Stimulated activated CD4-positive, alpha-beta T cell treated with anti-CD3 and anti-CD28 coated beads, Interleukin-12 subunit alpha, Interleukin-12 subunit beta, amount 100 ng/mL, for 48 hours (primary cell): ENCODE measurements at places on chromosomes 5 and 9.

- DNase-seq: no peak
Observed at GRCh38 chr9:75410405-75410804, 322.1 kb downstream of the OSTF1 start.

DNA sequence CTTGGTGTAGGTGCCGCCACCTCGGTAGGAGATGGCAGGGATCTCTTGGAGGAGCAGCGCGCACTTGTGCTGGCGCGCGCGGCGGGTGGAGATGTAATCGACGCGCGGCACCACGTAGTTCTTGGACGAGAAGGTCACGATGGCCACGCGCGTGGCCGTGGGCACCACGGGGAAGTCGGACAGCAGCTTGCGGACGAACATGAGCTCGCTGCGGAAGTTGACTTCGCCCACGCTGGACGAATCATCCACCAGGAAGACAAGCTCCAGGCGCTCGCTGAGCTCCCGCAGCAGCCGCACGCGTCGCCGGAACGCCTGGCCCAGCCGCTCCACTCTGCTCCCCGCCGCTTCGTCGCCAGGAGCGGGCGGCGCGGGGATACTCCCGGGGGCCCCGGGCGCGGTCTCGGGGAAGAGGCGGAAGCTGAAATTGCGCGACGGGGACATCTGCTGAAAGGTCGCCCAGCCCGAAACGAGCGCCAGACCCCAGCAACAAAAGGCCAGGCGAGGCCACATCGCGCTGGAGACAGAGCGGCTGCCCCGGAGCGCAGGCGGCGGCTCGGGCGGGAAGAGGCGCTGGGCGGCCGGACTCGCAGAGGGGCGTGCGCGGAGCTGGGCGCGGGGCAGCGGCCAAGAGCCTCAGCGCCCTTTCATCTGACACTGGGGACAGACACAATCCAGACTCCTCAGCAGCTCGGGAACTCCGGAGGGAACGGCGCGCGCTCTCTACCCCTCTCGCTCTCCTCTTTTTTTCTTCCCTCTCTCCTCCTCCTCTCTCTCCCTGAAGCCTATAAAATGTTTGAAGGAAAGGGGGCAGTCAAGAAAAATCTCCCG, at the start of gene SVEP1:
Gene SVEP1, minus strand, starts transcription at position 708 of the 828 bp plus-strand sequence. Its CDS starts 198 bp downstream, at position 510.
- no peak for DNase-seq

GRCh38 chr9:117678871-117679270, 25.3 kb upstream of the TLR4 start:
- no peak for DNase-seq

- DNase-seq: no peak
Observed at GRCh38 chr9:129916707-129917106, 81.4 kb downstream of the USP20 start.

DNA sequence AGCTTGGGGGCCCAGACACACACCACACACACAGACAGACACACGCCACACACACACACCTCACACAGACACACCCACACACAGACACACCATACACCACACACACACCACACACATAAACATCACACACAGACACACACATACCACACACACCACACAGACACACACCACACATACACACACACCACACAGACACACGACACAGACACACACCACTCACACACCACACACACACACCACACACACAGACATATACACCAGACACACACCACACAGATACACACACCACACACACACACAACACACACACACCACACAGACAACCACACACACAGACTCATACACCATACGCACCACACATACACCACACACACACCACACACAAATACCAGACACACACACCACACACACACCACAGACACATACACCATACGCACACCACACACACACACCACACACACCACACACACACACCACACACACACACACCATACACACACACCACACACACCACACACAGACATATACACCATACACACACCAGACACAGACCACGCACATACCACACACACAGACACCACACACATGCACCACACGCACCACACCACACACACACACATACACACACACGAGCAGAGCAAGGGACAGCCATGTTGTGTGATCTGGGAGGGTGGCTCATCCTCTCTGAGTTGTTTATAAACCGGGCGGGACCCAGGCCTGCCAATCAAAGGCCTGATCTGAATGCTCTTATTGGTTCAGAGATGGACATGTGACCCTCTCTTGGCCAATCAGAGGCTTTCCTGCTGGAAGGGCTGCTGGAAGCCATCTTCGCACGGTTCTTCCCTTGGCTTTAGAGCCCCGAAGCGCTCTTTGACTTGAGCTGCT, 148.3 kb downstream of the GAPVD1 start:
- peak; percentile 48 for DNase-seq

GRCh38 chr5:180808461-180809000, 5.9 kb upstream of the MGAT1 start:
- DNase-seq: no peak

DNA sequence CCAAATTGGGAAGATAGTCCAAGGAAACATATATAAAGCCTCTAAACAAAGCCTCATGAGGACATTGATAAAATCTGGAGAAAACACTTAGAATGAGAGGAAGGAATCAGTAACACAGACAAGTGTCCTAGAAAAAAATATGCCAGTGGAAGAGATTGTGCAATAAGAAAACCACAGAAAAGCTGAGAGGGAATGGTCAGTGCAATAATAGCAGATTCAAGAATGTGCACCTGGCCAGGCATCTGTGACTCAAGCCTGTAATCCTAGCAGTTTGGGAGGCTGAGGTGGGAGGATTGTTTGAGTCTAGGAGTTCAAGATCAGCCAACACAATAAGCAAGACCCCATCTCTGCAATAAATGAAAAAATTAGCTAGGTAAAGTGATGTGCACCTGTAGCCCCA, 691.2 kb upstream of the CDH6 start:
- DNase-seq: no peak

- no peak for DNase-seq
Observed at GRCh38 chr5:61806491-61807020, 474.5 kb downstream of the ZSWIM6 start.

- peak; percentile 1 for DNase-seq
Observed at GRCh38 chr9:21919377-21920362, 74.5 kb downstream of the CDKN2A start.

DNA sequence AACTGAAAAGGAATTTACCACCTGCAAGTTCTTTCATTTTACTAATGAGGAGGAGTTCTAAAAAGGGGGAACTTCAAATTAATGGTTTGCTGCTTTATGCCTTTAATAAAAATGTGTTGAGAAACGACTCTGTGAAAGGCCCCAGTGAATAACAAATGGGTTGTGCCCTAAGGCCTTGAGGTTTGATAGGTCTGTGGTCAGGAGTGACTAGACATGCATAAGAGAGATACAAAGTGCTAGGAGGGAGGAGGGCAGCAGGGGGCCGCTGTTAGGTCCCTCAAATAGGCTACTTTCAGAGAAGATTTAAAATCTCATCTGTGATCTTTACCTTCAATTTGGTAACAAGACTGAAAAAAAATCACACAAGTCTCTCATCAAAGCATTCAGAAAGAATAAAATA, 58.3 kb downstream of the FAM81B start:
- DNase-seq: no peak

DNA sequence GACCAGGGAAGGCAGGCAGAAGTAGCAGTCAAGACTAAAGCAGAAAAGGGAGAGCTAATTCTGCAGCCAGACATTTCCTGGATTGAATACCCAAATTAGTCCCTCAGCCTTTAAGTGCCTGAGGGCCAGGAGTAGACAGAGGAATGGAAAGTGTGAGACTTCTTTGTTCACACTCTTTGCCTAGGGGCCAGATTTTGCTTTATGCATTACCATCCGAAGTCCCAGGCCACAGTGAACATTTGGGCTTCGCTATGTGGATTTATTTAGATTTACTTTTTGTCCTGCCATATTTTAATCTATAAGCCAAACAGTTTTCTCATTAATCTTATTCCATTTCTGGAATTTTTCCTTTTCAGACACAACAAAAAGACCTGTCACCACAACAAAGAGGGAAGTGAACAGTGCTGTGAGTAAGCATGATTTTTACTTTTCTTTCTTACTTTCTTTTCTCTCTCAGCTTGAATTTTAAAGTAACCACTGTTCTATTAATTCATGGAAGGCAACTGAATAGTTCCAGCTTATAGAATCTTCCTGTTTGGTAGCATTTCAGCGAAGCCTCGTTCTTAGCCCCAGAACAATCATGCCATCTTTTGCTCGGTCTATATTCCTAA, 52.6 kb downstream of the PDCD1LG2 start:
- DNase-seq: no peak

GRCh38 chr5:52139888-52140615, 647.7 kb upstream of the ITGA1 start:
- DNase-seq: no peak

DNA sequence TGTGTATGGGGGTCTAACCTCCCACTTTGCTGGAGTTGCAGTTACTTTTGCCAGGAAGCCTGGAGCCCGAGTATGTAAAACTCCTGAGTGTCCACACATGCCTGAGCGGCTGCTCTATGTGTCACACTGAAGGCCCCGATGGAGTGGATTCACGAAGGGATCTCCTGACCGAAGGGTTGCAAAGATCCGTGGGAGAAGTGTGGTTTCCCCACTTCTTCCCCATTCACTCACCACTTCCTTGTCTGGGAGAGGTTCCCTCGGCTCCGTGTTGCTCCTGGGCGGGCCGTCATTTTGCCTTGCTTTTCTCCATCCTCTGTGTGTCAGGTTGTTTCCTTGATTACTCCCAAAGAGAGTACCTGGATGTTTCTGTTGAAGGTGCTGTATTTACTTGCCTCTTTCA, 16.2 kb upstream of the IL3 start:
- no peak for DNase-seq

DNA sequence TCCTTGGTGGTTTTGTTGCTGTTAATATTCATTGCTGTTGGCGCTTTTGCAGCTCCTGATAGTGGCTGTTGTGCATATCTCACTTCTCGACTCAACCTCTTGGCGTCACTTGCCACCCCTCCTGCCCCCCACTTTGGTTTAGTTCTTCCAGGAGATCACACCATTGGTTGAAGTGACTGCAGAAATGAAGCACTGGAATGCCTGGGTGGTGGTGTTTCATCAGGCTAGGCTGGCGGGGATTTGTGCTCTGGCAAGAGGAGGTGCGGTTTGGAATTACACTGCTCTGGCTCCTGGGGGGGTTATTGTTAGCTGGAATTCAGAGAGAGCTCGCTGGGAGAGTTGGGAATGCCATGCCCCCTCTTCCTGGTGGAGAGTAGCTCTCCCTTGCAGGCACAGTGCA, 11.5 kb downstream of the PRRC2B start:
- DNase-seq: no peak

- DNase-seq: no peak
Observed at GRCh38 chr5:173397516-173397915, 69.3 kb upstream of the STC2 start.

- DNase-seq: no peak
Observed at GRCh38 chr5:31361234-31361633, 167.7 kb downstream of the CDH6 start.

GRCh38 chr9:126159430-126160060, 167.1 kb upstream of the MVB12B start:
- no peak for DNase-seq
